ENCODE measurements at places on chromosomes 11 and 22. TPM values are rescaled to one million over a fixed set of nuclear protein-coding genes. Genes with fewer than 3 reads are reported as not detected.

Gene TIMP3
- 79.8 TPM for total RNA-seq

Gene MUC6
- 0.07 TPM for total RNA-seq

Gene KCTD14
- total RNA-seq: 12.0 TPM

Gene KDM4D
- 0.85 TPM for total RNA-seq

Gene MMP3
- total RNA-seq: not detected

Gene ZDHHC5
- total RNA-seq: 101 TPM

Gene SLC6A5
- total RNA-seq: not detected

Gene ARHGEF12
- total RNA-seq: 76.5 TPM

Gene MUC5AC
- total RNA-seq: 0.09 TPM

Gene NAP1L4
- total RNA-seq: 73.3 TPM

Gene TBCEL
- 10.1 TPM for total RNA-seq

Gene APIP
- 34.1 TPM for total RNA-seq

Gene RIC3
- total RNA-seq: not detected

Gene DCUN1D5
- 53.4 TPM for total RNA-seq

Gene SMTNL1
- not detected for total RNA-seq

Gene IGSF9B
- total RNA-seq: not detected

Gene MRGPRX4
- total RNA-seq: not detected

Gene CHADL
- 0.63 TPM for total RNA-seq

Gene APOA4
- not detected for total RNA-seq

Gene TRIM48
- not detected for total RNA-seq

Gene SLC25A18
- 0.57 TPM for total RNA-seq

Gene AIP
- 95.3 TPM for total RNA-seq

Gene OR6T1
- not detected for total RNA-seq

Gene OR5T3
- total RNA-seq: not detected

Gene NKAPD1
- total RNA-seq: 16.5 TPM

Gene EXPH5
- 36.3 TPM for total RNA-seq

Gene PNPLA5
- total RNA-seq: not detected

Gene SAA4
- not detected for total RNA-seq

Gene STARD10
- total RNA-seq: 184 TPM

Gene LARGE2
- total RNA-seq: 1.4 TPM

Gene TENM4
- 0.25 TPM for total RNA-seq

Gene C11orf97
- not detected for total RNA-seq

Gene SCGB1C1
- total RNA-seq: not detected

Gene OR5P2
- total RNA-seq: 1.3 TPM

Gene DTX4
- total RNA-seq: 28.4 TPM

Gene PARVA
- total RNA-seq: 31.5 TPM

Gene UBQLN3
- total RNA-seq: not detected

Gene KCNJ4
- total RNA-seq: 0.22 TPM

Gene PRR33
- not detected for total RNA-seq

Gene OR8B12
- not detected for total RNA-seq

Gene RPL3
- total RNA-seq: 2,252 TPM

Gene MEI1
- 0.55 TPM for total RNA-seq

Gene MYBPC3
- total RNA-seq: not detected

Gene TSSK2
- not detected for total RNA-seq

Gene TRIM49
- total RNA-seq: not detected

Gene MRPL17
- total RNA-seq: 42.4 TPM

Gene OR5AL1
- not detected for total RNA-seq

Gene TNNI2
- 7.8 TPM for total RNA-seq

Gene PATE1
- total RNA-seq: not detected

Gene OR52A1
- not detected for total RNA-seq

Gene KRTAP5-9
- not detected for total RNA-seq

Gene MUC2
- 0.04 TPM for total RNA-seq

Gene TMEM132A
- 90.3 TPM for total RNA-seq

Gene DDIAS
- total RNA-seq: 6.1 TPM

Gene CCDC87
- 1.0 TPM for total RNA-seq

Gene C11orf87
- total RNA-seq: not detected

Gene SCGB2A2
- total RNA-seq: not detected

Gene AMOTL1
- 60.5 TPM for total RNA-seq

Gene MCAM
- 54.5 TPM for total RNA-seq

Measured in PC-9 (cell line).